Activated effector memory CD4-positive, alpha-beta T cell treated with anti-CD3 and anti-CD28 coated beads, Interleukin-2, amount 50 U/mL, for 16 hours (primary cell): ENCODE measurements at places on chromosomes 4 and X.
A peak's percentile ranks its signal among the peaks of the same experiment; 100 is the strongest.

GRCh38 chr4:158192439-158193158, 17.7 kb upstream of the TMEM144 start:
- no peak for DNase-seq

- DNase-seq = peak; percentile 82
Observed at GRCh38 chr4:184472614-184473498, 1.5 kb downstream of the IRF2 start.

GRCh38 chr4:164212714-164213113, 541.2 kb upstream of the SMIM31 start:
- no peak for DNase-seq

DNA sequence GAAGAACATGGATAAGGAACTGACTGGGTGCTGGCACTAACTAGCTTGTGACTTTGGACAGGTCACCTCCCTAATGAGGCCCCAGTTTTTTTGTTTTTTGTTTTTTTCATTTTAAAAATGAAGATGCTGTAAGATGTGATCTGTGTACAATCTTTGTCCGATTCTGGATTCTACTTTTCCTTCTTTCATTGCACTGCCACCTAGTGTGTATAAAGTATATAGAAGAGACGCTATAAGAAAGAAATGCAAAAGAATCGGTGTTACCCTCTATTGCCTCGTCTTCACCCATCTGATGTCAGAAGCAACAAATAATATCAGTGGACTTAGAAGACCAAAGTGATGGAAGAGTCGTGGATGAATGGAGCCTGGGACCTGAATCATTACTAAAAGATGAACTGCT, 58.6 kb upstream of the P2RY10 start:
- DNase-seq = no peak
